ENCODE measurements at places on chromosomes 12 and 14.
A peak's percentile ranks its signal among the peaks of the same experiment; 100 is the strongest.

GRCh38 chr12:19893514-19893913, 454.2 kb downstream of the AEBP2 start:
- DNase-seq = no peak

DNA sequence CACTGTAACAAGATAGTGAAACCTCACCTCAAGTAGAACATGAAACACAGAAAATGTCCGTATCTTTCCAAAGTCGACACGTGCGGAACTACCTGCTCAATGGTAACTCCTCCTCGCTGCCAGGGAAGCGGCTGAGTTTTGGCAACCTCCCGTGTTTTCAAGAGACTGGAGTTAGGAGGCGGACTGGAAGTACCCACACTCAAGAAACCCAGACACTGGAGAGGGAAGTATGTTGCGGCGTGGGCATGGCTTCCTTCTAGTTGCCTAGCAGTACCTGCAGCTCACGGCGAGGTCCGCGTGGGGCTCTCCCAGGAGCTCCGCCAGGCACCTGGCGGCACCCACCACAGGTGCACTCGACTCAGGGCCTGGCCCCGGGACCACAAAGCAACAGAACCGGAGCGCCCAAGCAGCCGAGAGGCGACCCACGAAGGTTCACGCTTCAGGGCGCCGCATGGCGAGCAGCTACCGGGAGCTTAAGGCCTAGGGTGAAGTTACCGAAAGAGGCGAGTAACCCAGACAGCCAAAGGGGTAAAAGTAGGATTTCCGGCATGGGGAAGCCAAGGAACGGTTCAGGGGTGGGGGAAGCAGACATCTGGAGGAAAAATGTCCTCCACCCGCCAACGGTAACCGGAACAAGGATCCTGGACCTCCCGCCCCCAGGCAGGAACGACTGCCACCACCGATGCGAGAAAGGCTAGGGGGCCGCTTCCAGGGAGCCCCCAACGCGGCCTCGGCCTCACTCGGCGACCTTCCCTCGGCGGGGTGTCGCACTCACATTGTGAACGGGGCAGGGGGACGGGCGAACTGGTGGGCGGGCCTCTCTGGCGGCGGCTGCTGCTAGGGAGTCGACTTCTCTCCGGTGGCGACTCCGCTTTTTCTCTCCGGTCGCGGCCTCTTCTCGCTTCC, 608 bp downstream of the PTGES3 start:
- peak; percentile 60 for DNase-seq

DNA sequence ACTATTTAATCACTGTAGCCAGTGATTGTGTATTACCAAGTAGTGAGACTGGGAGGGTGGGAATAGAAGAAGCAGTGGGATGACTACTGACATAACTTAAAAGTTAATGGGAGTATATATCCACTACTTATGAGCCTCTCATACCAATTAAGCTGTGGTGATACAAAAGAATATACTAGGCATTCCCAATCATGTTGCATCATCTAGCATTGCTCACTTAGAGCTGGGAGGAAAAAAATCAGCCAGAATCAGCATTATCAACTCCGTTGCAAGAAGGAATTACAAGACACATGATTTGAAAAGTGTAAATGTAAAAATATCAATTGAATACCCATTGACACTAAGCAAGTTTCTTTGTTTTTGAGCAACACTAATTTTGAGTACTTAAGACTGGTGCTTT, 745 bp upstream of the PPP1R36 start:
- DNase-seq = no peak

- no peak for DNase-seq
Measured at GRCh38 chr14:95331708-95332408, 12.2 kb upstream of the CLMN start.

- no peak for DNase-seq
Measured at GRCh38 chr14:99320105-99320572, 48.1 kb upstream of the BCL11B start.

All from ovary (tissue), 10 donors.